ENCODE measurements at places on chromosomes 7 and 10.
A peak's percentile ranks its signal among the peaks of the same experiment; 100 is the strongest.

GRCh38 chr7:117157241-117158209, 165.3 kb downstream of the WNT2 start:
- no peak for DNase-seq

DNA sequence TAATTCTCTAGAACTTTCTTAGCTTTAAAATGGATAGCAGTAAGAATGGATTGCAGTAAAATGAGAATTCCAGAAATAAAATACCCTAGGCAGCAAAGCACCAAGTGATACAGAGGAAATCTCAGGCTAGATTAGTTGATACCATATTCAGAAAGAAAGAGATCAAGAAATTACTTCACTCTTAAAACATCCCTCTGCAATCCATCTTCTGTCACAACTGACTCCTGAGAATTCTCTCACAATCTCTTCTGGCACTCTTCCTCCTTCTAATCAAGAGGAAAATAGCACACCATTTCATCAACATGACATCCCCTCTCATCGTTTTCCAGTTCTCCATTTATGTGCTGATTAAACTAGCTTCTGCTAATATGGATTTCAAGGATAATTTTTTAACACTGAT, 42.2 kb upstream of the LAMB1 start:
- DNase-seq, result no peak

DNA sequence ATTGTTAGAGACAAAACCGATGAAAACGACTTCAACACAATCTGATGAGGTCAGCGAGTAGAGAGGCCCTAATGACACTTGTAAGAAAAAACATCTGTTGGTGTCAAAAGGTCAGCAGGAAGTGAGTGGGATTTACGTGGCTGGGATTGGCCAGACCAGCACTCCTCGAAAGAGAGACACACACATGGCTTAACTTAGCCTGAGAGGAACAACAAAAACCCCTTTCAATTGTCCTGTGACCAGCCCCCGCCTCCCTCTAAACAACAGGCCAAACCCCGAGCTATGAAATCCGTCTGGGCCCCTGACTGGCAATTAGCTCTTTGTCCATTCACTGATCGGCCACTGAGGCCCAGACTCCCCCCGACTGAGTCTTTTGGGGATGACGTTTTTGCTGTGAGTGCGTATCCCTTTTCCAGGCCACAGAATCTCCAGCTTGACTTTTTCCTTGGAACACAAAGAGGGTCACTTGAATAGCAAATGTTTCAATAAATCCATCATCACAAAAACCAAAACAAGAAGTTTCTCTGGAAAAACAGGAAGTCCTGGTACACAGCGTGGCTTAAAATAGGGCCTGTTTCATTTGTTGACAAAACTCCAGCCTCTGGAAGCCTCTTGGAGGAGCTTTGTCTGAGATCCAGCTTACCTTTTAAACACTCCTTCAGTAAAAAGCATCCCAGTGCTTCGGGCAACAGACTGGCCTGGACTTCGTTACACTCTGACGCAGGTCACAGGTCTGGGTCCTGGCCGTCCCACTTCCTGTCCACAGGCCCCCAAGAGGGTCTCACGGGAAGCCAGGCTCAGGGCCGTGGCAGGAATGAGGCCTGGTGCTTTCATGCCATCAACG, 103.0 kb downstream of the CTBP2 start:
- DNase-seq, result no peak

DNA sequence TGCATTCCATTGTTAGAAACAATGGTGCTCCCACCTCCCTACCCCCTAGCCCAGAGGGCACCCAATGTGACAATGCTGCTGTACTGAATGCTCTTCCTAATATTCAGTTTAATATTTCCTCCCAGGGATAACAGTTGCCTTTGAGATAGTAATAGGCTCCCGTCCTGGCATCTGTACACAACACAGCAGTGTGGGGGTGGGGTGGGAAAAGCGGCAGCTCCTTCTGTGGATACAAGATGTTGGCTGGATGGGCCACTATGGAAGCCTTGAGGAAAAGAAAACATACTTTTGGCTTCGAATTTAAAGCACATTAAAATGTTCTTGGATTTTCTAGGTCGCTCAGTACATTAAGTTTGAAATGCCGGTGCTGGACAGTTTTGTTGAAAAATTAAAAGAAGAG, 9.2 kb upstream of the ZNF22 start:
- no peak for DNase-seq

DNA sequence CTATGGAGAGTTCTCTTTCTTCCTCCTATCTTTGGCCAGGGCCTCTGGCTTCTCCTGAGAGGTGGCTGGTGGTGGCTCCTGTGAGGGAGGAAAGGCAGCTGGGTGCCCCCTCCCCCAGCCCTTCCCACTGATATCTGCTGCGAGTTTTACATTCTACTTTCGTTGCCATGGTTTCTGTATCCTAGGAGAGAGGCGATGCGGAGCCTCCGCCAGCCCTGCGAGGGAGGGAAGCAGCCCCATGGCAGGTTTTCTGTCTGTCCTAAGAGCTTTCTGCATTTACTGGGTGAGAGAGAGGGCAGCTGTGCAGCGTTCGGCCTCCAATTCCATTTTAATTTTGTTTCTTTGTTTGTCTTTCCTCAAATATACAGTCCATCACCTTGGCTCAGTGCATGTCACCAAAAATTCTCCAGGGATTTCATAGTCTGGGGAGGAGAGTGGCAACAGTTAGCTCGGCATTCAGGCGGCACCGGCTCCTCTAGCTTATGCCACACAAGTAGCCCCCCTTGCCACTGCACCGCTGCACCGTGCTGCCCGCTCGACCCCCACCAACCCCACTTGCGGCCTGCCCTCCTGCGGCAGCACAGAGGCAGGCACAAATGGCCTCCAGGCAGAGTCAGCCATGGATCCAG, 20.4 kb downstream of the DNAJB12 start:
- DNase-seq, result no peak

DNA sequence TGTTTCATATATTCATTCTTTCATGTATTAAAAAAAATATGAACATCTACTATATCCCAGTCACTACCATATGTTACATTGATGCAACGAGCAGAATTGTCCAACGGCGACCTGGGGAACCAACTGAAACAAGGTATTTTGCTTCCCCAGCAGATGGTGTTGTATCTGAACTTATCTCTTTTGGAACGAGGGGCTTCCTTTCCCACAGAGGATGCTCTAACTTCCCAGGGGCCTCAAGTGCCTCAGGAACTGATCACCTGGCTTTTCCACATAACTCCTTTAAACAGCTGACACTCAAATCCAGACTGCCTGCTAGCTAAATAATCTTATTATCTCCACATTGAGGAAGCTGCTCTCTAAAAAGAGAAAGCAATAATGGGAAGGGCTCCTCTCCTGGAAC, 259.3 kb downstream of the HTR7 start:
- DNase-seq, result no peak

GRCh38 chr7:71846160-71846559, 566.0 kb downstream of the CALN1 start:
- no peak for DNase-seq

DNA sequence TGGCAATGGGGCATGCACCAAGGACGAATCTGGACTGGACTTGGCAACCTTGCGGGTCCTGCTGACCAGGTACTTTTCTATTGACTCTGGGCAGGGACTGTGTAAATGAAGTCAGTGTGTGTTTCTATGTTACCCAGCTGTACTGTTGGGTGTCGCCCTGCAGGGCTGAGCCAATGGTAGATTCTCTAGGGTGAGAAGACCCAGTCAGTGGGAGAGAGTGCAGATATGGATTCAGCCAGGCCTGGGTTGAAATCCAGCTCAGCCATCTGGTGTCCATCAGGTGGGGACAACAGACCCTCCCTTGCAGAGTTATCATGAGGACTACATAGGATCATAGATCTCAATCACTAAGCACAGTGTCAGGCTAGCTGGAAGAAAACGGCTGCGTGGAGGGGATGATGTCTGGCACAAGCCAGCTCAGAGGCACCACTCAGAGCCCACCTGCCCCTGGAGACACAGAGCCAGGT, 4.9 kb upstream of the PPIF start:
- no peak for DNase-seq

DNA sequence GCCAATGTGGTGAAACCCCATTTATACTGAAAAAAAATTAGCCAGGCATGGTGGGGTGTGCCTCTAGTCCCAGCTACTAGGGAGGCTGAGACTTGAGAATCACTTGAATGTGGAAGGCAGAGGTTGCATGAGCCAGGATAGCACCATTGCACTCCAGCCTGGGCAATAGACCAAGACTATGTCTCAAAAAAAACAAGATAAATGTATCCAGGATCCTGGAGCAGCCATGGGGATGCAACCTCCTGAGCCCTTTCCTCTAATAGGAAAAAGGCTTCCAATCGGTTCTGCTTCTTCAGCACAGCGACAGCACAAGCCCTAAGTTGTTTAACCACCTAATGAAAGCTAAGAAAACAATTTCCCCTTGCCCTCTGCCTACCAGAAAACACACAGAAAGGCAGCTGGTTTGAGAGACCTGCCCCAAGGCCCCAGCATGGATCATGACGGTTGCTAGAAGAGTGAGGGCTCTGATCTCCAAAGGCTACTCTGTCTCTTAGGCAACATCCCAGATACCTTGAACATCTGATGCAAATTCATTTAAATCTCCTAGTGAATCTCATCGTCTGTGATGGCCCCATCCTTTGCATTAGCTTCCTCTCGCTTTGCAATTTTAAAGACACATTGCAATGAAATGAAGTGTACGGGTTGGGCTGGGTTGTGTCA, 220.8 kb downstream of the ARHGAP21 start:
- no peak for DNase-seq

DNA sequence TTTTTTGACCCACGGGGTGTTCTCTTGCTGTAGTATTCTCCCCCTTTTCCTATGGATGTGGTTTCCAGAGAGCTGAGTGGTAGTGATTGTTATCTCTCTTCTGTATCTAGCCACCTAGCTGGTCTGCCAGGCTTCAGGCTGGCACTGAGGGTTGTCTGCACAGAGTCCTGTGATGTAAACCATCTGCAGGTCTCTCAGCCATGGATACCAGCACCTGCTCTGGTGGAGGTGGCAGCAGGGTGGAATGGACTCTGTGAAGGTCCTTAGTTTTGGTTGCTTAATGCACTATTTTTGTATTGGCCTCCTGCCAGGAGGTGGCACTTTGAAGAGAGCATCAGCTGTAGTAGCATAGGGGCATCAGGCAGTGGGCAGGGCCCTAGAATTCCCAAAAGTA, 851 bp downstream of the HYAL4 start:
- DNase-seq, result no peak

- no peak for DNase-seq
Observed at GRCh38 chr7:31646942-31647341, 40.1 kb upstream of the PPP1R17 start.

GRCh38 chr10:60387531-60387930, 2.1 kb downstream of the ANK3 start:
- DNase-seq, result no peak

DNA sequence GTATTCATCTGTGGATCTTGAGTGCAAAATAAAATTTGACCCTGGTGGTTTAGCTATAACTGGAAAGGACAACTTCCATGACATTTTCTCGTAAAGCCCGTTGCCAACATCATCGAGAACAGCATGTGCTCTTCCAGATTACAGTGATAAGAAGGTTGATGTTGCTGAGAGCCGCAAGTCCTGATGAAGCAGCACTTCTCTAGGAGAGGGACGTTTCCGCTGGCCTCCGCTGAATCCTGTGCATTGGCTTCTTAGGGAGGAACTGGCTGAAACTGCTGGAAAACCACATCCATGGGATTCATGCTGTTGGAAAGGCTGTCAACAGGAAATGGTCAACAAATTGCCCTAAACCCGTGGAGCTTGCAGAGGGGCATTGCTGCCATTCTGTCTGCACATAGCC, 21.4 kb upstream of the ABCB5 start:
- DNase-seq, result no peak

- DNase-seq, result no peak
Observed at GRCh38 chr7:22663357-22663718, 63.7 kb upstream of the IL6 start.

- no peak for DNase-seq
Observed at GRCh38 chr10:94288361-94289101, 74.2 kb downstream of the NOC3L start.

GRCh38 chr10:78445308-78445707, 411.6 kb downstream of the RPS24 start:
- no peak for DNase-seq

- DNase-seq, result no peak
Observed at GRCh38 chr10:126263006-126263676, 125.1 kb downstream of the ADAM12 start.

DNA sequence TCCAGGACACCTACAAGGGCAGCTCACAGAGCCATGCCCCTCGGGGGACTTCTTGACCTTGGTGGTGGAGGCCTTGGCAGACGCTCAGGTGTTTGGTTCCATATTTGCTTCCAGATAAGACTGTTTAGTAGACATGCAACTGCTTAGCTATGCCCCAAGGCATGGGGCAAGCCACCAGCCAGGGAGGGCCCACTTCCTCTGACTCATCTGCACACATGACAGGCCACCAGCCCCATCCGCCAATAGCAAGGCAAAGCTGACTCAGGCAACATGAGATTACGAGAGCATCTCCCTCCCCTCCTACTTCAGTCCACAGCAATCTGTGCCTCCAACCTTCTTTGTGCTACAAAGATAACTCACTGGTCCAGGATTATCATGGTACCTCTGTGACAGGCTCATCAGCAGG, 54.9 kb downstream of the KCNMA1 start:
- no peak for DNase-seq

DNA sequence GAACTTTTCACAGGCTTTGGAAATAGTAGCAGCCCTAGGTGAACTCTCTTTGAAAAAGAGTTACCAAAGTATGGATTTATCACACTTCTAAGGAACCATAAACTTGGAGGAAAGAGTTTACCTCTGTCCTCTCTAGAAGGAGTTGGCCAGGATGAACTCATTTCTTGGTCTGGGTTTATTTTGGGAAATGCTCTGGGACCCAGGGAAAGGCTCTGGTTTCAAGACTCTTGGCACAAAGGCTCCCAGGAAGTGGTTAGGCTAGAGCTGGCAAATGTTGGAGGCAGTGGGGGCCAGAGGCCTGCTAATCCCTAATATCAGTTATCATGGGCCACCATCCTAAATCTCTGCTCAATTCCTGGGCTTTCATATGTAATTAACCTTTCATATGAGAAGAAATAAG, 36.3 kb upstream of the CDK6 start:
- DNase-seq, result no peak

- DNase-seq, result peak; percentile 71
Observed at GRCh38 chr7:4725014-4725849, 43.1 kb downstream of the FOXK1 start.

- DNase-seq, result no peak
Observed at GRCh38 chr7:25770235-25770634, 381.8 kb upstream of the NFE2L3 start.

- no peak for DNase-seq
Observed at GRCh38 chr10:88763441-88763840, 3.6 kb downstream of the LIPN start.

- no peak for DNase-seq
Observed at GRCh38 chr7:101818287-101819071, 1.1 kb downstream of the CUX1 start.

DNA sequence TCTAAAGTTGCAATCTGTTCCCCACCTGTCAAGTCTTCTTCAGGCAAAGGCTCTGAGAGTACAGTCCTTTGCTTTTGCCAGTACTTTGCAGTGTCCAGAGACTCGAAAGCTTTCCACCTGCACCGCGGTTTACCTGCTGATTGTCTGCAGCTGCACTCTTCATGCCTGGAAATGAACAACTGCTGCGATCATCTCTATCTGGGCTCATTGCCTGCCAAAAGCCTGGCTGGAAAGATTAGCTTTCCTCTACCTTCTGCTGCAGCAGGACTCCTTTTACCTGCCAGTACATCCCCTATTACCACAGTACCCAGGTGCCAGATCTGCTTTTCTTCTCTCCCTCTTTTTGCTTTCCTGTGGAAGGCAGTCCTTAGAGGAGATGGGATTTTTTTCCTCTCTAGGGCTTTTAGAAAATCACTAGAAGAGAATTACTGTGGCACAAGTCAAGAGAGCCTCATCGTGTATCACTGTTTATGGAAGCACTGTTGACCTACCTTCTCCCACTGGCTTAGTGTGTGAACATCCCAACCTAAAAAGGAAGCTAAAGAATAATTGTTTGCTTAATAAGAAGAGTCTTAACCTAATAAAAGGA, 2.2 kb downstream of the STRIP2 start:
- no peak for DNase-seq
